ACHN (cell line): ENCODE measurements at places on chromosomes 3 and 15.

DNA sequence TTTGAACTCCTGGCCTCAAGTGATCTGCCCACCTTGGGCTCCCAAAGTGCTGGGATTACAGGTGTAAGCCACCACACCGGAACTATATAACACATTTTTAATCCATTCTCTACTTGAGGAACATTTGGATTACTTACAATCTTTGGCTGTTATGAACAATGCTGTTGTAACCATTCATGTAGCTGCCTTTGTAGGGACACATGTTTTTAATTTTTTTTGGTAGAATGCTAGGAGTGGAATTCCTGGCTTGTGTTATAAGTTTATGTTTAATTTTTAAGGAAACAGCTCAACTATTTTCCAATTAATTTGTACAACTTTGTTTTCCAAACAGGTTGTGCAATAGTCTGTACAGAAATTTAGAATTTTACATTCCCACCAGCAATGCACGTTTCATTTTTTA, 51.7 kb downstream of the GPR149 start:
- DNase-seq = no peak

DNA sequence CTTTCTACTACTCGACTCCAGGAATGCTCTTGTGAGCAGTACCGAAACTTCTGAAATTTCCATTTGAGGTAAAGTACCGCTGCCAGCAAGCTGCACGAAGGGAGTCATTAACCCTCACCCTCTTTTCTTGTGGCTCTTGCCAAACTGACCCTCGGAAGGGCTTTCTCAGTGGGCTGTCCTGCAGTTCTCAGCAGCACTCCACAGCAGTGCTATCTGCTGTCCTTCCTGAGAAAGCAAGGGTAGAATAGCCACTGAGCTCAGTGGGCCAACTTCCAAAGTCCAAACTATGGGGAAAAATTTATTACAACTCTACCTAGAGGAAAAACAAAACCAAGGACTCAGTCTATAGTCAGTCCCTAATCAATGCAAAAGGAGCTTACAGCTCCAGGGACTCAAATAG, 38.5 kb upstream of the COL8A1 start:
- DNase-seq = no peak

GRCh38 chr3:31014317-31015040, 120.0 kb upstream of the GADL1 start:
- DNase-seq = no peak

DNA sequence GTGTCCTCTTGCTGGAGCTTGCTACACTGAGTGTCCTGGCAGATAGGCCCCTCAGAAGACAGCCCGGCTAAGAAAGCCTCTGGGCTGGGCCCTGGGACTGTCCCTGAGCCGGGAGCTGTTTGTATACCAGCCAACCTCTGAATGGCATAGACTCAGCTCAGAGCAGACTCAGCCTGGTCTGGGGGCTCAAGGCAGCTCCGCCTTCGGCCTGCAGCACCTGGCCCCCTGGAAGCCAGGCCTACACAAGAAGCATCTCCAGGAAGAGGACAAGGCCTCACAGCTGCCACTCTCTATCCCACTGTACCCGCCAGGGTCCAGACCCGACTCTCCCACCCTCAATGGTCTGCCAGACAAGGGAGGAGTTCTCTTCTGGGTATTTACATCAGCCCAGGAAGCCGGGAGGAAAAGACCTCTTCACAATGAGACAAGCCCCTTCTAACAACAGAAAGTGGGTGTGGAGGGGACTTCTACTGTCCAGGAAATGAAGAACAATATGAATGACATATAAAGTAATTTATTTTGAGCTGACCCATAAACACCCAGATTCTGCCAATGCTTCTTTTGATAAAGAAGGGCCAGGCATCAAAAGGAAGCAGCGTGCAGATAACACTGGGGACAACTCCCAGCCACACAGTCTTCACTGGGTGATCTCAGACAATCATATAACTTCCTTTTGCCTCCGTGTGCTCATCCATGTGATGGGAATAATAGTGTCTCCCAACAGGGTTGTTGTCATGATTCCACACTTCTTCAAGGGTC, 110.2 kb downstream of the TPRA1 start:
- DNase-seq = no peak

DNA sequence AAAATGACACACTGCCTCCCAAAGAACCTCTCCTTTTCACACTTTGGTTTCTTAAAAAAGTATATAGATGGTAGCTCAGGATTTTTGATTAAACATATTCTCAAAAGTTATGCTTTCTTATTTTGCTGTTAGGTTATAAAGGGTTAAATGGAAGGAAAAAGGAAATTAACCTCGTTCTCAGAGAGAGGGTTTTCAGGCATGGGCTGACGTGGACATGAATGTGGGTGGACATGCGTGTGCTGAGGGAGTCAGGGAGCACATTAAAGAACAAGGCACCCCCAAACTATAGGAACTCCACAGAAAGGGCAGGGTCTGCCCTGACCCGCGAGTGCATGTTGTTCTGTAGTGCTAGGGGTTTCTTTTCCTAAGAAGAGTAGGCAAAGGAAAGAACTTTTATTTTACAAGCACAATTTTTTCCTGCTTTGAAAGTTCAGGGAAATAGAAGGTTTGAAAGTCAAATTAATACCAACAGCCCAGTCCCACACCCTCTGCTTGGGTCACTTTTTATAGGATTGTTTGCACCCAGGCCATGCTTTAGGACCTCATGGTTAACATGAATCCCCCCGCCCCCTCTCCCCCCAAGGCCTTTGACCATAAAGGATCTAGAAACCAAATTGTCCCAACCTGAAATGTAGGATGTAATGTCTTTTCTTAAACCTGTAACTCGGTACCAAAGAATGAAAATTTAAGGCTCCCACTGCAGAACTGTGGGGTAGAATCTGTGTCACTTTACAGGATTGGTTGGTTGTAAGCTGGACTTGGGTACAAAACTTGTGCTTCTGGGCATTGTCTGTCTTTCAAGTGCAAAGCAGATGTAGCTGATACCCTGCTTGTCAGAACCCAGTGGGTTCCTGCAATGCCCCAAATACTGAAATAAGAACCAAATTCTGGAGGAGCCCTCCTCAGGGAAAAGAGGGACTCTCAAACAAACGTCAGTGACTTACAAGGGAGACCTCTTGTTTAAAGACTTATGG, 58.5 kb upstream of the CCR4 start:
- no peak for DNase-seq

- DNase-seq = no peak
These were observed 69.4 kb downstream of the B3GALNT1 start for GRCh38 chr3:161035711-161036110.

- no peak for DNase-seq
These were observed 3.6 kb downstream of the GADL1 start for GRCh38 chr3:30890907-30891306.

DNA sequence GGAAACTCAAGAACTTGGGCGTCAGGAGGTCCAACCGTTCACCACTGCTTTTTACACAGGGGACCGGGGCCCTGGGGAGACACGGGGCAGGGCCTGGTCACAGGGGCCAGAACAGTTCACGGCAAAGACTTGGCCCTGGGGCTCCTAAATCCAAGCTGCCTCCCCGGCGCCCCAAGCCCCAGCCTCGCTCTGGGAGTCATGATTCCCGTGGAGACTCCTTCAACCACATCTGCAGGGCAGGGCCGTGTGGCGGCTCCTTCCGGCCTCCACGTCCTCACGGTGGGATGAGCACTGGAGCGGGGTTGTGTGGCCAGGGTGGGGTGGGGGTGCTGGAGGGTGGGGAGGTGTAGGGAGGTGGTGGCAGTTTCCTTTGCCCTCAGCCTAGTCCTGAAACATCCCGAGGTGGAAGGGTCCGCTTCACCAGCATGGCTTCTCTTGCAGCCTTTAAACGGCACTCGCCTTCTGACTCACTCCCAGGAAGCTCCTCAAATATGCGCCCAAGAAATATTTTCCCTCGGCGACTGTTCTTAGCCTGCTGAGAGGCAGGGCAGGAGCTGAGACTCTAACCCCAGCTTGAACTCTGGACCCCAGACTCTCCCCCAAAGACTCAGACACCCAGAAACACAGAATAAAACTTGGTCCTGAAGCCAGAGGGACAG, 1.8 kb downstream of the MUC4 start:
- DNase-seq = no peak

- no peak for DNase-seq
These were observed 59.4 kb downstream of the HACD2 start for GRCh38 chr3:123525433-123525832.

DNA sequence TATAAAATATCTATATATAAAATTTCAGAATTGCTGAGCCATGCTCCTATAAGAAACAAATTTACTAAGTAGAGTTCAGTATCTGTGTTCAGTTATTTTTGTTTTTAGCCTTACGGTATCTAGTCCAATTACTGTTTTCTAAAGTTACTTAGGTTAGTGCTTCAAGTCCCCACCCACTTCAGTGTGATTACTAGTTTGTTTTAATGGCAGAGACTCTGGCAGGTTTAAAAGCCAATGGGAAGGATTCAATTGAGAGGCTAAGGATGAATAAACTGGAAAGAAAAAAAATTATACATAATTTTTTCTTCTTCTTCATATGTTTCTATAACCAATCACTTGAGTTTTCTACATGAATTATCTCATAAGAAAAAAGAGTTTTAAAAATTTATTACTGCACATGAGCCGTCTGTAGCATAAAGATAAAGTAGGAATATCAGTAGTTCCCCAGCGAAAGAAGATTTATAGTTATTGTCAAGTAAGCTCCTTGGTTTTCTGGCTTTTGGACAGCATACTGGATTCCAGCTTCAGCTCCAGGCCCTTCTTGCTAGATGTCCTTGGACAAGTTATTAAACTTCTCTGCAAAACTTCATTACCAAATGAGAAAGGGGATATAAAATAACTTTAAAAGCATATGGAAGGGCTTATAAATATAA, 46.8 kb downstream of the AAGAB start:
- DNase-seq = no peak
